ENCODE measurements at places on chromosomes 13 and 19.
A peak's percentile ranks its signal among the peaks of the same experiment; 100 is the strongest.

DNA sequence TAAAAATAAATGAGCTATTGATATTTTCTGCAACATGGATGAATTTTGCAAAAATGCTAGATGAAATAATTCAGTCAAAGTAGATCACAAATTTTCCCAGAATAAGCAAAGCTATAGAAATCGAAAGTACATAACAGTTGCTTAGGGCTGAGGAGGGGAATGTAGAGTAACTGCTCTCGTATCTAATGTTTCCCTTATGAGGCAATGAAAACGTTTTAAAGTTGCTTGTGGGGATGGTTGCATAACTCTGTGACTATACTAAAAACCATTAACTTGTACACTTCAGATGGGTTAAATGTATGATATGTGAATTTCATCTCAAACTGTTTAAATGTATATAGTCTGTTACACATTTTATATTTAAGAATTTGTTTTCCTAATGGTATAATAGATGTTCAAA lies 231.7 kb downstream of the GGACT start:
- no peak for DNase-seq

DNA sequence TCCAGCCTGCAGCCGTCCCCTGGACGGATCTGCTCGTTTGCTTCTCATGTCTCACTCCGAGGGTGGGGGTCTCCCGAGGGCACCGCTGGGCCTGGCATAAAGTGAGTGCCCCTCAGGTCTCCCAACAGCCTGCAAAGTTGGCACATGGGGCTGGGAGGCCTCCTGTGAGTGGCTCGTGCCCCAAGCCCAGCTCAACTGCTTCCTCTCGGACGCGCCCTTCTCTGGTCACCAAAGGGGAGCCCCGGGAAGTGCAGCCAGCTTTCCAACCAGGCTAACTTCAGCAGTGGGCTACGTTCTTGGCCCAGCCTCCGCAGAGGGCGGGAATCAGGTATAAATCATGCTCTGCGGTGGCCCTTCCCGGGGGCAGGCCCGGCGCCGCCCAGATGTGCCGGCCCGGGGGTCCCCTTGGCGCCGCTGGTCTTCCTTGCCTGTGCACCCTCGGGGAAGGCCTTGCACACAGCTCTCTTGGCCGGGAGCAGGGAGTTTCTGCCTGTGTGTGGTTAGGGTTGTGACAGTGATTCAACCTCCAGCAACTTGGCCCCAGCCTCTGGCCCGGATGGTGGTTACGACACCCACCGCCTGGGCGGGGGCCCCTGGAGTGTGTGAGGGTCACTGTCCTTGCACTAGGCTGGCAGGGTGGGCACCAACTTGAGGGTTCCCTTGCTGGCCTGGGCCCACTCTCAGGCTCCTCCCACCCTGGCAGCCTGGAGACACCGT lies 20.7 kb downstream of the CEBPG start:
- no peak for DNase-seq

DNA sequence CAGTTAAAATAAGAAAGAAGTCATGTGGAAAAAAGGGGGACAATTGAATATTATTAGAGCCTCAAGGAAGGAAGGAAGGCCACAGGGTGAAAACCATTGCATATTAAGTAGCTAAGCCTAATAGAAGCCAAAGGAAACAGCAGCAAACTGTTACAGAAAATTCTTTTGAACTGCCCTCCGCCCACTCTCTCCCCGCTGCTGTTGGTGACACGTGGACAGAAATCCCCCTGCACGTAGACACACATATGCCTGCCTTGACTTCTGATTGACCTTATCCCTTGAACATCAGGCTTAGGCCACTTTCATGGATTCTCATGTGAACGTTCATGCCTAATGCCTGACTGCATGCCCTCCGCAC lies 229.1 kb downstream of the KCNRG start:
- no peak for DNase-seq

- peak; percentile 44 for DNase-seq
Measured at GRCh38 chr13:74136084-74136658, 2.0 kb upstream of the KLF12 start.

- DNase-seq, result no peak
Measured at GRCh38 chr13:50713523-50714248, 129.8 kb downstream of the DLEU7 start.

GRCh38 chr19:5293612-5294378 lies 46.8 kb downstream of the PTPRS start:
- no peak for DNase-seq

DNA sequence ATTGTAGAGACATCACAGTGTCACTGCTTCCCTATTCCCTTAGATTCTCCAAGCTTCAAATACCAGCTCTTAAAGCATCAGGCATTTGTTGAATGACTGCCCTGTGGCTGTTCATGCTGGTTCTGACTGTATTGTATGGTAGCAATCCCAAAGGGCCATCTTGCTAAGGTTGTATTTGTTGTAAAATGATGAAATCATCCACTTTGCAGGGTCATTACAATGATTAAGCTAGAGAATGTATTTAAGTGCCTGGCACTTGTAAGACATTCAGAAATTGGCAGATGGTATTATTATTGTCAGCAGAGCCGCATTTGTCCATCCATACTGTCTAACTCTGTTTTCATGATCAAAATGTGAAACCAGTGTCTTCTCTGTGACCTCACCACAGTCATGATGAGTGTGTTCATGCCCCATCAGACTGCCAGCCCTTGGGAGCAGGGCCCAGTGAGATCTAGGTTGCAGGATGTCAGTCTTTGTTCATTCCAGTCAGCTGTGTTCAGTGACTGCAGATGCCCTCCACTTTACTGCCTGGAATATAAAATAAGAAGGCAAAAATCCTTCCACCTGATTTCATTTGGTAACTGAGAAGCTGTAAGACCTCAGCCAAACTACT lies 86.1 kb downstream of the DHRS12 start:
- no peak for DNase-seq

GRCh38 chr13:75495938-75496337 lies 14.0 kb upstream of the TBC1D4 start:
- DNase-seq, result no peak

GRCh38 chr13:47903836-47904235 lies 97.2 kb downstream of the SUCLA2 start:
- no peak for DNase-seq

GRCh38 chr19:34359954-34360315 lies 5.1 kb upstream of the GPI start:
- DNase-seq, result no peak

DNA sequence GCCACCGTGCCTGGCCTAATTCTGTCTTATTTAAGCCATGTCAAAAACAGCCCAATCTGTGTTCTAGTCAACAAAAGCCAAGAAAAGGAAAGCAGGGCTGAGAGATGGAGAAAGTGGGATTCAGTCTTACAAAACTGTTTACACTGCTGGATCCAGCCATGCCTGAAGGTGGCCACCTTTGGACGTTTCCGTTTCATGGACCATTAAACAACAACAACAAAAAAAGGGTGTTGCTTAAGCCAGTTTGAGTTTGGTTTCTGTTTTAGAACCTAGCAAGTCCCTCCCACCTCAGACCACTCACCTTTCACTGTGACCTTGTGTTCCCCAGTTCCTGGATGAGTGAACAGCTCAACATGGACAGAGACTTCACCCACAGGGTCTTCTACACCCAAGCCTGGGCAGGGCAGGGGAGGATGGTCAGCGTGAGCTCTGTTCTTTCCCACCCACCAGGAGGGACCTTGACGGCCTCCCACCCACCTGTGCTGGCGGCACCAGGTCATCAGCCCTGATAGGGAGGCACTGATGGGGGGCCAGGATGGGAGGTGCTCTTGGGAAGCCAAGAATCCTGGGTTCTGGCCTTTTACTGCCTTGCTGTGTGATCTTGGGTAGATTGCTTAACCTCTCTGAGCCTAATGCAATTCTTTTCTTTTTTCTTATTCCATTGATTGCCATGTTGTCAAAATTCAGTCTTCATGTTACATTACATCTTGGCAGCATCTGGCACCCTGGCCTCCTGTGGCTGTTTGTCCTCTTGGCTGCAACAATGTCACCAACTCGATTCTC lies 56.2 kb downstream of the COLGALT1 start:
- no peak for DNase-seq

DNA sequence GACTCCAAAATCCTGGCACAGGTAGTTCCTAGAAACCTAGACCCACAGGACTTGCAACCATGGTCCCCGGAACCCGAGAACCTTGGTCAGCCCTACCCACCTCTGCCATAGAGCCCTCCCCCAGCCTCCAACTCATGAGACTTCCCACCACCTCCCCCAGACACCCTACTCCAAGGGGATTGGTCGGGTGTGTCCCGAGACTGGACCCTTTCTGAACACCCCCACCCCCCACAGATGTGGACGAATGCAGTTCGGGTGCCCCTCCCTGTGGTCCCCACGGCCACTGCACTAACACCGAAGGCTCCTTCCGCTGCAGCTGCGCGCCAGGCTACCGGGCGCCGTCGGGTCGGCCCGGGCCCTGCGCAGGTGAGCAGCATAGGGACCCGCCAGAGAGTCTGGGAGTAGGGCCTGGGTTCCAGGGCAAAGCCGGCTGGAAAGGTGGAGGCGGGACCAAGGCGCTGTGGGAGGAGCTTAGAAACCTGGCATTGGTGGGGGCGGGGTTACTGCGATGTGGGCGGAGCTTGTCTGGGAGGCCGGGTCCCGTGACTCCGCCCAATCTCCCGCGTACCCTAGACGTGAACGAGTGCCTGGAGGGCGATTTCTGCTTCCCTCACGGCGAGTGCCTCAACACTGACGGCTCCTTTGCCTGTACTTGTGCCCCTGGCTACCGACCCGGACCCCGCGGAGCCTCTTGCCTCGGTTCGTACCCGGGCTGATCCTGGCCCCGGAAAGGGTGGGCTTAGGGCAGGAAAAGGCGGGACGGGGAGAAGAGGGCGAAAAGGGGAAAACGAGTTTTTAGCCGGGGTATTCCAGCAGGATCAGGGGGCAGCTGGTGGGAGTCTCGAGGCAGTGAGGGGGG lies 11.9 kb downstream of the LTBP4 start:
- peak; percentile 87 for DNase-seq

- no peak for DNase-seq
Measured at GRCh38 chr13:108597943-108598342, 31.5 kb upstream of the MYO16 start.

DNA sequence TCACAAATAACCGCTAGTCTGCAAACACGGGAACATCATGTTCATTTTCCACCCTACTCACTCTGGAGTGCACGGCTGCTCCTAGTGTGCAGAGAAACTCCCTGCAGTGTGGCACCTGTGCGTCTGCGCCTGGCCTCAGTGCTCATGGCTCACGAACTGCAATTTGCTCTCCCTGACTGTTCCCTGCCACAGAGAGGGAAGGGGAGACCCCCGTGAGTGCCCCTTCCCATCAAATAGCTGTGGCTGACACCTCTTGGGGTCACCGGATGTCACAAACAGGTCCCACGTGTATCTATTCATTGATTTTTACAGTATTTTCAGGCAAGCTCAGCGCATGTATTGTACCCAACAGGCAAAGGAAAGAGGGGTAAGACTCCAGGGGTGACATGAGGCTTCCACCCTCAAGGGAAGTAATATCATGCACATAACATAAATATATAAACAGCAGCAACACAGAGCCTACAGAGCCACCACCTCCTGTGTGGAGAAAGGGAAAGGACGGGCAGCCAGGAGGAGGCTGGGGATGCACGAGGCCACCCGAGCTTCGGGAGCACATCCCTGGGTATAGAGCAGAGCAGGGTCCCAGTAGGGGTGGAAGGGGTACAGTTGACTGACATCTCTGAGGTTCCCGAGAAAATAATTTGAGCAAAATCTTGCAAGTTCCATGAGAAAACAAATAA lies 140.3 kb upstream of the SOX1 start:
- no peak for DNase-seq

DNA sequence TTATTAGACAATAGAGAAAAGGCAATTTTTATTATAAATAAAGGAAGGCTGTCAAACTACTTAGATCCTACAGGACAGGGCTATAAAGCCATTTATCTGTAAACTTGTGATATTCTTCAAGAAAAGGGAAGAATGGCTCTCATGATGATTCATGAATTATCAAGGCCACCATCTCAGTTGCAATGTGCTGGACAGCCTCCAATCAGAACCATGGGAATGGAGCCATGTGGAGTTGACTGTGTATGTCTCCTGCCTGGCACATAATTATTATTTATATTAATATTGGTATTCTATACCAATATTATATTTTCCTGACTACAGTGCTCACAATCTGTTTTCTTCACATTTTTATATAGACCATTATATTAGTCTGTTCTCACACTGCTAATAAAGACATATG lies 560.5 kb upstream of the MIR17HG start:
- DNase-seq, result no peak

DNA sequence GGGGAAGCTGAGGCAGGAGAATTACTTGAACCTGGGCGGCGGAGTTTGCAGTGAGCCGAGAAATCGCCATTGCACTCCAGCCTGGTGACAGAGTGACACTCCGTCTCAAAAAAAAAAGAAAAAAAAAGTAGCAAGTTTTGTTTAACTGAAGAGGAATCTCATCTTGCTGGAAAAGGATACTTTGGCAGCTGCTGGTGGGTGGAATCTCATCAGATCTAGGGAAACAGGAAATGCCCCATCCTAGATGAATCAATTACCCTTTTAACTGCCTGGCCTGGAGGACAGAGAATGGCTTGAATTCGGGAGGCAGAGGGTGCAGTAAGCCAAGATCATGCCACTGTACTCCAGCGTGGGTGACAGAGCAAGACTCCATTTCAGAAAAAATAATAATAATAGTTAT lies 8.4 kb downstream of the ZNF320 start:
- DNase-seq, result no peak

DNA sequence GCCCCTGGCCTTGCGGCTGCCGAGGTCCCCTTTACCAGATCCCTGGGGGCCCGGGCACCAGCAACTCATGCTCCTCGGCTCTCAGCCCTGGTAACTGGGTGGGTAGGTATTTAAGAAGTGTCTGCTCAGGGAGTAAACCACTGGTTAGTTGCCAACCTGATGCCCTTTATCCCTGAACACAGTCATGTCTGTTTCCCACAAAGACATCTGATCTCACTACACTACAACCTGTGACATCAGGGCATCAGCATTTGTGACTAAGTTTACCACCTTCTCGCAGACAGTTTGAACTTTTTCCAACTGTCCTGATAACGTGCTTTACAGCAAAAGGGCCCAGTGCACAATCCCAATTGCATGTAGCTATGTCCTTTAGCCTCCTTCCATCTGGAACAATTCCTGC lies 22.0 kb downstream of the GGACT start:
- no peak for DNase-seq

- no peak for DNase-seq
Measured at GRCh38 chr19:5676772-5677105, 3.6 kb downstream of the MICOS13 start.

- DNase-seq, result no peak
Measured at GRCh38 chr19:40279761-40280607, 5.2 kb downstream of the AKT2 start.

DNA sequence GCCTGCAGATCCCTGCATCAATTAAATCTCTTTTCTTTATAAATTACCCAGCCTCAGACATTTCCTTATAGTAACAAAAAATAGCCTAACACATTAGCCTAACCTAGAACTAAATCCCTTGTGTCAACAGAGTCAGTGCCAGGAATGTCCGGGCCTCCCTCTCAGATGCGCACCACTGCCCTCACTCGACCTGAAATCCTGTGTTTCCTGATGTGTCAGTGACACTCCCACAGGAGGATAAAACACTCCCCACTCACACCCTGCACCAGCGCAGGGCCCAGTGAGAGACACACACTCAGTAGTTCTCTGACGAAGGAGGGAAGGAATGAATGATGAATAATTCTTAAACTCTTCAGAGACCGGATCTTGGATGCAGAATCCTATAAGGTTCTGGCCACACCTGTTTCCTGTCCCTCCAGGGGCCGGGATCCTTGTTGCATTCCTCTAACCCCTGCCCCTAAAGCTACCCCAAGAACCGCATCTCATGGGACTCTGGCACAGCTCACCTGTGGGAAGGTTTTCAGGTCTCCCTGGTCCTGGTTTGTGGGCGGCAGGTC lies 3.1 kb downstream of the CEACAM3 start:
- DNase-seq, result no peak
